Smooth muscle cell of the pulmonary artery (primary cell): ENCODE measurements at places on chromosomes 12 and 14. TPM values are rescaled to one million over a fixed set of nuclear protein-coding genes. Genes with fewer than 3 reads are reported as not detected.

The TOMM20L gene
- not detected in 2 replicates for total RNA-seq

The TBX3 gene
- total RNA-seq = 4.6 and 5.0 TPM in 2 replicates

The CACNA2D4 gene
- total RNA-seq = 0.07 and 1.5 TPM in 2 replicates

The WNT5B gene
- 50.8 and 69.2 TPM in 2 replicates for total RNA-seq

The LRP1 gene
- 1,272 and 1,561 TPM in 2 replicates for total RNA-seq

The CCDC38 gene
- total RNA-seq = not detected in 2 replicates

The GLS2 gene
- total RNA-seq = 0.13 and 0.20 TPM in 2 replicates
